Activated CD8-positive, alpha-beta memory T cell treated with anti-CD3 and anti-CD28 coated beads for 1 hour (primary cell): ENCODE measurements at places on chromosomes 7 and 10.
A peak's percentile ranks its signal among the peaks of the same experiment; 100 is the strongest.

GRCh38 chr7:45972629-45973312 lies 51.7 kb upstream of the IGFBP3 start:
- DNase-seq: no peak

GRCh38 chr10:1214071-1214675 lies 158.0 kb downstream of the WDR37 start:
- DNase-seq: no peak

- no peak for DNase-seq
Measured at GRCh38 chr10:79239924-79240581, 107.2 kb upstream of the PPIF start.

GRCh38 chr7:150974468-150975391 lies 3.4 kb downstream of the KCNH2 start:
- peak; percentile 55 for DNase-seq

GRCh38 chr10:63415640-63416244 lies 50.0 kb downstream of the JMJD1C start:
- no peak for DNase-seq

GRCh38 chr7:21345361-21345760 lies 82.5 kb upstream of the SP4 start:
- DNase-seq: no peak

DNA sequence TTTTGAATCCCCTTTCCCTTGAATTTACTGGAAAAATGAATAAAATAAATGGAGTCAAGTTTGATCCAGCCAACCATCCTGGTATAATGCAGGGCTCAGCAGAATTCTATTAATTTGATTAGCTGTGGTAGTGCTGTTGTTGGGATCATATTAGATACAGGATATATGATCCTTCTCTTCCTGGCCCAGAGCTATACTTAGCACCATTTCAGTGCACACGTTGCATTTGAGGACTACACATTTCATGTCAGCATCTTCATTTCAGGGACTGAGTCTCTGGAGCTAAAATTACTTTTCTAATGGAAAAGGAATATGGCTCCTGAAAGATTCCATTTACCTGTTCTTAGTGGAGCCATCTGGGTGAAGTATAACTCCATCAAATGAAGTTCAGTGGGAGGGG lies 240.3 kb downstream of the BMPER start:
- no peak for DNase-seq

DNA sequence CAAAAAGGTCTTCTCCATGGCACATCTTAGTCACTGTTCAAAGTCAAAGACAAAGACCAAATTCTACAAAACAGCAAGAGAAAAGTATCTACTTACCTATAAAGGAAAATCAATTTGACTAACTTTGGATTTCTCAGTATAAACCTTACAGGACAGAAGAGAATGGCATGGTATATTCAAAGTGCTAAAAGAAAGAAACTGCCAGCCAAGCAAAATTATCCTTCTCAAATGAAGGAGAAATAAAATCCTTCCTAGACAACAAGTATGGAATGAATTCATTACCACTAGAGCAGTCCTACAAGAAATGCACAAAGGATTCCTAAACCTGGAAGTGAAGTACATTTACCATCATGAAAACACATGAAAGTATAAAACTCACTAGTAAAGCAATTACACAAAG lies 235.5 kb downstream of the STK31 start:
- DNase-seq: no peak

- no peak for DNase-seq
Measured at GRCh38 chr7:50962962-50963374, 180.3 kb upstream of the GRB10 start.

GRCh38 chr10:97887399-97887798 lies 37.8 kb downstream of the GOLGA7B start:
- no peak for DNase-seq

DNA sequence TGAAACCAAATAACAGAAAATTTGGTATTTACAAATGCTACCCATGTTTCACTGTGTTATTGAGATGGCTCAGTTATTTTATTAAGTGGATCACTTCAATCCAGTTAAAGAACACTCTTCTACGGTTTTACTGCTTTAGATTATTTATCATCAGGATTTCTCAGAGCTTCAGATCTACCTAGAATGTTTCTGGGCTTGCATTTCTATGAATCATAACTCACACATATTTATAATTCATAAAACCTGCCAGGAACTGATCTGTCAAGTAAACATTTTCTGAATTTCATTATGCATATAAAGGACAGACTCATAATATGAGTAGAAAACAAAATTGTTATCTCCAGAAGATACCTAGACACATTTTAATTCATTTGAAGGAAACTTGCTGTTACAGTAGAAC lies 1172.3 kb upstream of the LRRTM3 start:
- no peak for DNase-seq

DNA sequence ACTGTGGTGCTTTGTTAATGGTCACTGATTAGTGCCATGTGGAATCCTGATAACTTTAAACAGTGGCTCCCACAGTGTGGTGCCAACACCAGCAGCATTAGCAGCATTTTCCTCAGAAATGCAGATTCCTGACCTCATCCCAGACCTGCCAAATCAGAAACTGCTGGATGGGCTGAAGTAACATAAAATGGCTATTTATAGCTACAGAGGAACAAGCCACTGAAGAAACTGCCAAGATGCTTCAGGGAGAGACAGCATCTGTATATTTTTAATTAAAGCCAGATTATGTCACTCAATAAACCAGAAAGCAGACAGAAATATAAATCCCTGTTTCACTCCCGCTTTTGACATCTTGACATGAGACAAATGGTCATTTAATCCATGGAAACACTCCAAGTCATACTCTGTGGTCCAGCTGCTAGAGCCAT lies 178.5 kb downstream of the AMPH start:
- no peak for DNase-seq

DNA sequence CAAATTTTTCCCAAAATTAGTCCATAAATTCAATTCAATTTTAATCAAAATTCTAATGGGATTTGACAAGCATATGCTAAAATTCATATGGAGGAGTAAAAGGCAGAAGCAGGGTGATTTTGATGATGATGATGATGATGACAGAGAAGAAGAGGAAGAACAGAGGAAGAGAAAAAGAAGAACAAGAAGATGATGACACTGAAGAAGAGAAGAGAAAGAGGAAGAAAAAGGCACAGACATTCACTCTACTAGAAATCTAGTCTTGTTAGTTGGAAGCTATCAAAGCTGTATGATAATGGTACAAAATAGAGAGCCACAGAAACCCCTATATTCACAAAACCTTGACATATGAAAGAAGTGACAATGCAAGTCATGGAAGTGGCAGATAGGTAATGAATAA lies 157.9 kb downstream of the ELMO1 start:
- DNase-seq: no peak

DNA sequence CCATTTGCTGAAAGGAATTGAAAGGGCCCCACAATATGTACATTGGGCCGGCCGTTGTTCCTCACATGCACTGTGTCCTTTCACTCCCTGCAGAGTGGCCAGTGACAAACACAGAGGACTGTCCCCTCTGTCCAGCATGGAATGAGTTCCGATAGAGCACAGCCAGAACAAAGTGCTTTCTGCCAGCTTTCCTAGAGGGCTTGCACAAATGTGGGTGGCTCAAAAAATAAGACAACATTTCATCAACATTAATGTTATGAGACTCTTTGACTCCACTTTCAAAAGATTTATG lies 2.4 kb downstream of the PKD2L1 start:
- no peak for DNase-seq

- no peak for DNase-seq
Measured at GRCh38 chr7:36509962-36510361, 120.3 kb downstream of the ANLN start.

- DNase-seq: no peak
Measured at GRCh38 chr7:39271402-39271801, 293.7 kb downstream of the POU6F2 start.

GRCh38 chr10:126203746-126204145 lies 184.5 kb downstream of the ADAM12 start:
- no peak for DNase-seq

DNA sequence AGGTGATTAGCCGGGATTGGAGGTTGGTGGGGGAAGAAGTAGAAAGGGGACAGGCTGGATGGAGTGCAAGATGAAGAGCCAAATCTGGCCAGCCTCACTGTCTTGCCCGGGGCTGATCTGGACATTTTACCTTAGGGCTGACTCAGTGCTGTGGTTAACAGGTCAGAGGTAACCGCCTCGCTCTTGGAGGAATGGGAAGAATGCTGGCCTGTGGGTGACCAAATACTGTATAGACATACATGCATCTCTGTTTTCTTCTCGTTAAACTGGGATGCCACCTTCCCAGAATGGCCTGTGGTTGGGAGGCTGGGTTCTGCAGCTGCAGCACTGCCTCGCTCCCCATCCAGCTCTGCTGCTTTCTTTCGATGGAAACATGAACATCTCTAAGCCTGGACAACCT lies 120.0 kb downstream of the SEC23IP start:
- DNase-seq: no peak
